Left kidney (tissue), 8 donors: ENCODE measurements at places on chromosomes 3 and 15.

DNA sequence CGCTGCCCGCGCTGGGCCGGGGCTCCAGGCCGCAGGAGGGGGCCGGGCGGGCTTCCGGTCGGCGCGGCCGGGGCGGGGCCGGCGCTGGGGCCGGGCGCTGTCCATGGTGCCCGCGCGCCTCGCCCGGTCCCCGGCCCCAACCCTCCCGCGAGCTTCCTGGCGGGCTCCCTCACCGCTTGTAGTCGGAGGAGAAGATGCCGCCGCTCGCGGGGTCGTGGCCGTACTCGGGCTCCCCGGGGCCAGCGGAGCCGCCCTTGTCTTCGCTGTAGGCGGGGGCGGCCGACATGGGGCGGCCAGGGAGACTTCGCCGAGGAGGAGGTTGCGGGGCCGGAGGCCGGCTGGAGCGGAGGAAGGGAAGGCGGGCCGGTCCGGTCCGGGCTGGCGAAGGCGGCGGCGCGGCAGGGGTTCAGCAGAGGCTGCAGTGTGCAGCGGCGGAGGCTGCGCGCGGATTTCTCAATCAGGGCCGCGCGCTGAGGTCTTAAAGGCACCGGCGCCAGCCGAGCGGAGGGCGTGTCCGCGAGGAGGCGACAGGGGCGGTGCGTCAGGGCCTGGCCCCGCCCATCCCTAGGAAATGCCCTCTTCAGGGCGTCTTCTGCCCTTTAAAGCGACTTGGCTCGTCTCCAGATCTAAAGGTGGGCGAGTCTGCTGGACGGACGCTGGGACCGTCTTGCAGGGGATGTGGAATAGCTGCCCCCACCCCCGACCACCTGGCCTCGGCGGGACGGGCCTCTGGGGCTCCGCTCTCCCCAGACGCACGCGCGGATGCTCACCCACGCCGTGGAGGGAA is at the start of gene AP3B2:
Gene AP3B2, minus strand, starts transcription at position 455 of the 787 bp plus-strand sequence. Its CDS starts 169 bp downstream, at position 286.
- peak; percentile 64 for DNase-seq

DNA sequence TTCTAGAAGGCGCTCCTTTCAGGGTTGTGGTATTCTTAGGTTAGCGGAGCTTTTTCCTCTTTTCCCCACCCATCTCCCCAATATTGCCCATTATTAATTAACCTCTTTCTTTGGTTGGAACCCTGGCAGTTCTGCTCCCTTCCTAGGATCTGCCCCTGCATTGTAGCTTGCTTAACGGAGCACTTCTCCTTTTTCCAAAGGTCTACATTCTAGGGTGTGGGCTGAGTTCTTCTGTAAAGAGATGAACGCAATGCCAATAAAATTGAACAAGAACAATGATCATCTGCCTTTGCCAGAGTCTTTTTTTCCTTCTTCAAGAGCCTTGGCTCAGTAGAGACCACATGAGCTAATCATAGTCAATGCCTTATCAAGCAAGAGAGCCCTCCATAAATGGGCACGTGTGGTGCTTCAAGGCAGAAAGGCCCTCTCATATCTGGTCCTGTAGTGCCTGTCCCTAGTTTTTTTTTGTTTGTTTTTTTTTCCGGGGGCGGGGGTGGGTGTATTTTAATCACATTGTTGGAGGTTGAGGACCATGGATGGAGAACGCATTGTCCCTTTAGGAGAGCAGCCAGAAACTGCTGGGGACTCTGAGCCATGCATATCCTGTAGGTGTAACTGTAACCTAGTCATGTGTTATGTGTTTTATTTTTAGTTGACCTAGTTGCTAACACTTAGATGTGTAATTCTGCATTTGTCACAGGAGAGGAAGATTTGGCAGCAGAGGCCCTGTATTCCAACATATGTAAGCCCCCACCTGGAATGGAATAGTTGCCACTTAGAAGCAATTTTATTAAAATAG is 64.7 kb upstream of the ACAD9 start:
- no peak for DNase-seq

DNA sequence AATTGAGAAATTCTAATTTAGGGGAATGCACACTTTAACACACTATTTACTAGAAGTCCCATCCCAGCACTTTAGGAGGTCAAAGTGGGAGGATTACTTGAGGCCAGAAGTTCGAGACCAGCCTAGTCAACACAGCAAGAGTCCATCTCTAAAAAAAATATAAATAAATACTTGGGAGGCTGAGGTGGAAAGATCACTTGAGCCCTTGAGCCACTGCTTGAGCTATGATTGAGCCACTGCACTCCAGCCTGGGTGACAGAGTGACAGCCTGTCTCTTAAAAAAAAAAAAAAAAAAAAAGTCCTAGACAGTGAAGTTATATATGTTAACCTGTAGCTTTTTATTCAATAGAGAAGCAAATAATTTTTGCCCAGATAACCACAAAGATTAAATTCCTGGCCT is 69.2 kb downstream of the DLG1 start:
- DNase-seq = no peak

- DNase-seq = peak; percentile 61
Measured at GRCh38 chr15:42704492-42704926, 32.4 kb downstream of the CDAN1 start.

- no peak for DNase-seq
Measured at GRCh38 chr3:131221731-131222130, 159.8 kb upstream of the NUDT16 start.

DNA sequence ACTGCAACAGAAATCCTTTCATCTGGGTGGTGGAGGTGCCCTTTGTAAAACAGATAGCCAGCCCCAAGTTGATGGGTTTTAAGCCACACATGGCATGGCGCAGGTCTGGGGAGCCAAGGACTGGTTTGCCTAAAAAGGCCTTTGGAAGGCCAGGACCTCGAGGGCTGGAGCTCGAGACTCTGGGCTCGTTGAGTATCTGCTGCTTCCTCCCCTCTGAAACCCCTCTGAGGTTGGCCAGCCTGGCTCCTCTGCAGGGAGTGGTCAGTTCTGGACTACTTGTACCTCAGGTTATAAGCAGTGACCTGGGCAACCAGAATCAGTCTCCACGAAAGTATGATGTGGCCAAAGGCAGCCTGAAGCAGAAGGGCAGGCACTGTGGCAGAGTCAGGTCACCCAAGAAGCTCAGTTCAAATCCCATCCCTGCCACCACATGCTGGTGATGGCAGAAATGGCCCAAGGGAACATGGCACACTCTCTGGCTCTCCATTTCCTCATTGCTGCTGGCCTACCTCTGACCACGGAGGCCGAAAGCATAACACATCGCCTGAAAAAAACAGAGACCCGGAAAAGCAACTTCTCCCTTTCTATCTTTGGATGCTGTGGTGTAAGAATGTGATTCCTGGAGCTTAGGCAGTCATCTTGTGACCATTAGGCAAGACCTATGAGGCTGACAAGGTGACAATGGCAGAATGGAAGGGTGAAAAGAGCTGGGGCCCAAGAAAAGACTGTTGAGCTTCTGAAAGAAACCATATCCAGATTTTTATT is 51.2 kb downstream of the WNT7A start:
- no peak for DNase-seq

DNA sequence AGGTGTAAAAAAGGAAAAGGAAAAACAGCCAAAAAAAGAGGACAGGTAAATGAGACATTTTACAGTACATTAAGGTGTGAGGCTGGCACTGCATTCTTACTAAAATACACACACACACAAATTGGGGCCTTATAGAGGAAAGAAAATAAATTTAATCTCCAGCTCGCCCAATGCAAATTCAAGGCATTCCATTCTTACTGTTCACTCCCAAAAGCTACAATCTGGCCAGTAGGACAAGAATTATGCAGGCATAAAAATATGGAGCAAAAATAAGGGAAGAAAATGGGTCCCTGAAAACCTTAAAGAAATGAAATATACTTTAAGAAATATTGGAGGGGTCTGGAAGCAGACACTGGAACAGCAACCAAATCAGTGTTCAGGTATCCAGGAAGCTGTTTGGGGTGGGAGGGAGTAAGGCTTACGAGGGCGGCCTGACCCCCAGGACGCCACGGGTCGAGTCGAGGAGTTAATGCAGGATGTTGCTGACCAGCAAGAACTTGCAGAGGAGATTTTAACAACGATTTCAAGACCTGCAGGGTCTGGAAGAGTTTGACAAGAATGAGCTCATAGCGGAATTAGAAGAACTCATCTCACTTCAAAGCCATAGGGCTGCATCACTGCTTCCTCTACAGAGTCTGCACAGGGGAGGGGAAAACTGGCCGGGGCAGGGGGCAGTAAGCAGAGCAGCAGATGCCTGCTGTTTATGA is 245.5 kb downstream of the TBL1XR1 start:
- no peak for DNase-seq

DNA sequence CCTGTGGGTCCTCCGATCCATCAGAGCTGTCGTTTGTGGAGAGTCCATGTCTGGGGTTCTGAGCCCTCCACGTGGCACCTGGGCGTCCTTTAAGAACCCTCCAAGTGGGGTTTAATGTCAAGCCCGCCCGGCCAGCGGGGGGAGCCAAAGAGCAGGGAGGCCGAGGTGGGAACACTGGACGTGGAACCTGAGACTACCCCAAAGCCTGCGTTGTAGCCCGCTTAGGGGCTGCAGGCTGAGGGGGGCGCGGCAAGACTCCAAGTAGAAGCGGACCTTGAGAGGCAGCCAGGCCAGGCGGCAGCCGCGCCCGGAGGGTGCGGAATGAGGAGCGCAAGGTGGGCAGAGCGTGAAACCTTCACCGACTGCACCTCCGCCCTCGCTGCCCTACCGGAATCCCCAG is 126.2 kb upstream of the ATP10A start:
- DNase-seq = no peak

DNA sequence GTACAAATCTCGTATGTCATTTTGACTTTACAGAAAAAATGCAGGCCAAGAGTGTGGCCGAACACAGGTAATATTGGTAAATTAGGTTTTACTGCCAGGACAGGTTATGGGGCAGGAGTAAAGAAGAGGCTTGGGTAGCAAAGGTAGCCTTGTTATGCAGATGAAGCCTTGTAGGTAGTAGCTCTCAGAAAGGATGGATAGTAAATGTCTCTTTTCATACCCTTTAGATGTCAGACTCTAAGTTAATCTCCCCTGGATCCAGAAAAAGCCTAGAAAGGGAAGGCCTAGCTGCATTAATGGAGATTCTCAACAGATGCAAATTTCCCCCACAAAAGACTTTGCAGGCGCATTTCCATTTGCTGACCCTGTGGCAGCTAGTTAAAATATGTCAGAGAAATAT is 1445.1 kb upstream of the CADM2 start:
- DNase-seq = no peak

DNA sequence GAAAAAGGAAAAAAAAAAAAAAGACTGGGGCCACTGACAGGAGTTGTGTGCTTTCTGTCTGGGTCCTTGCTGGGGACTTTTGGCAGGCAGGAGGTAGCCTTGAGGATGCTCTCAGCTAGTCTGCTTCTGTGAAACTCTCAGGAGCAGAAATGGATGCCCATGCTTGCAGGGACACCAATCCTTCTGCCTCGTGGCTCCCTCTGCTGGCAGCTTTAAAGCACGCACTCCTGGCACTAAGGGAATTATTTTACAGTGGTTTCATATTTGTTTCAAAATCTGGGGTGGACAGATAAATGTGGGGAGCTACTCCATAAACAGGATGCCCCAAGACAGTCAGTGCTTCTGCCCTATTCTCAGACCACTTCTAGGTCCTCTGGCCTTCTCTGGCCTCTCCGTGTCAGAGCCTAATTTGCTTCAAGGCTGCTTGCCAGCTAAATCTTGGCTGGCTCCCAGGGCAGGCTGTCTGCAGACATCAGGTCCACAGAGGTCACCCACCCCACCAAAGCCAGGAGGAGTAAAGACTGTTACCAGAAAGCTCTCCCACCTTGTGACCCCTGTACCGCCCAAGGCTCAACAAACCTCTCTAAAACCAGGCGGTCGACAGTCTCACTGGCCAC is 17.1 kb downstream of the TRAIP start:
- peak; percentile 78 for DNase-seq

DNA sequence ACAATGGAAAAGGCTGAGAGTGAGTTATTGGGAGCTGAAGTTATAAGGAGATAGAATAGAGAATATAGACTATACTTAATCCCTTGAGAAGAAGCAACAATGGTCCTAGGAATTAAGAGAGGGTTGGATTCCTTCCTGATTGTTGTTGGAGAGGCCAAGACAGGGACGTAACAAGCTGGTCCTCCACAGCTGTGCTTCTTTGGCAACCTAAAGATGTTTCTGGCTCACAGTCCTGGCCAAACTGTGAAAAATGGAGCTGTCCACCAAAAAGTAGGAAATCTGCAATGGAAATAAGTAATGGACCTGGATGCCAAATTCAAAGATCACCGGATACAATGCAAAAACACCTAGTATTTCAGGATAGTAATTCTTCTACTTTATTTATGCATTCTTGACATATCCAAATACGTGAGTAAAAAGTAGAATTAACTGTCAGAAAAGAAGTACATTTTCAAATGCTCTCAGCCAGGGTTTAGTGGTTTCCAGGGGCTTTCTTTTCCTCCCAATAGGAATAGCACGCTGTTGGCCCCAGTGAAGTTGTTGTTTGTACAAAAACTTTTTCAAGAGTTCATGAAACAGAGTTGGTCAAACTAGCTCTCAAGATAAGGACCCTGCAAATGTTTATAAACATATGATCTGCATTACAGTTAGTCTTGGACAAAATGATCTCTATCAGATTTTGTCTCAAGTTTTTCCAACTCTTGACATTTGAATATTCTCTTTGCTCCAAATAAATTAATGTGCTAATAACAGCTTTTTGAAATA is 28.3 kb downstream of the CERS3 start:
- no peak for DNase-seq

- DNase-seq = peak; percentile 59
Measured at GRCh38 chr3:158774965-158775364, 26.9 kb upstream of the MFSD1 start.

DNA sequence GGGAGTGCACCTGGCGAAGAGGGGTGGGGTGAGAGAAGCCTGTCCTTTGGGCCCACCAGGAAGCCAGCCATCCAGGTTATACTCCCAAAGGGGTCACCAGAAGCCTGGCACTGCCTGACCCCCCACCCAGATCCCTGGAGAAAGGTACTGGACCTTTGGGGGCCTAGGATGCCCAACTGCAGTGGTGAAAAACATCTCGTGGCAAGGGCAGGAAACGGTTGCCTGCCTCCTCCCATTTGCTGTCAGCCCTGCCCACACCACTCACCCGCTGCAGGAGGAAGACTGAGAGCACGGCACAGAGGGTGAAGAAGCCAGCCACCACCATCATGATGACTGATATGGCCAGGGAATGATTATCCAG is 2.2 kb upstream of the ULK3 start:
- no peak for DNase-seq

DNA sequence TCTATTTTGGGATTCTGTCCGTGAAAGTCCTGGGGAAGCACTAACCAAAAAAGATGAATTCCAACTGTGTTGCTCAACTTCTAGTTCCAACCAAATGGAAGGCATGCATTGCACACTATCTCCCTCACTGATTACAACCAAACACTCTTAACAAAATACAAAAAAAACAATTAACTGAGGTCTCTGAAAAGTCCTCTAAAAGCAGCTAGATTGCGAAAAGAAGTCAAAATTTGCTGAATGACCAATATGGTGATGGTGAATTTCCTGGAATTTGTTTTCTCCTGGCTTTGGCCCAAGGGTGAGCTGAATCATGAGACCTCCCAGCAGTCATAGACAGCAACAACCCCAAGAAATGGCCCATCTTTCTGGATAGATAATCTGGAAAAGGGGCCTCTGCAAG is 28.3 kb downstream of the CYP19A1 start:
- no peak for DNase-seq

DNA sequence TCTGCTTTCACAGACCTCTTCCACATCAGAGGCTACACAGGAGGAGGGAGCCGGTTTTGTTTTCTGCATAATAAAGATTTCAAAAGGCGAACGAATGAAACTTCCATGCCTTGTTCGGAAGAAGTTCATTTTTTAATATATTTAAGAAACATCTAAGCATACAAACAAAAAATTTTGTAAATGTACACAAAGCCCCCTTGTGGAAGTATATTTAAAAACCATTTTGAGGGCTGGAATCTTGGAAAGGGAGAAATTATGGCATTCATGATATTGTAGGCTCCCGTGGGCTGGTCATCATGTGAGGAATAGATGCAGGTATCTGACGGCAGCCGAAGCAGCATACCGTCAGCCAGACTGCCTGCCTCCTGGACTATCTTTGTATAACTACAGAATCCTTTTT is 90.4 kb downstream of the MECOM start:
- DNase-seq = no peak
